ENCODE measurements at places on chromosomes 12 and 14. TPM values are rescaled to one million over a fixed set of nuclear protein-coding genes. Genes with fewer than 3 reads are reported as not detected.
A peak's percentile ranks its signal among the peaks of the same experiment; 100 is the strongest.

- no peak for DNase-seq
Measured at GRCh38 chr12:109488051-109488665, 10.7 kb downstream of the UBE3B start.

- no peak for DNase-seq
Measured at GRCh38 chr12:127963933-127964332, 303.0 kb upstream of the TMEM132C start.

SLC4A8 gene
- total RNA-seq, result 3.2 TPM

NFATC4 gene
- 121 TPM for total RNA-seq

- DNase-seq, result peak; percentile 92
Measured at GRCh38 chr12:54378796-54379397, 5.6 kb downstream of the ZNF385A start.

CAPRIN2 gene
- 41.2 TPM for total RNA-seq

TTC7B gene
- 52.0 TPM for total RNA-seq

- DNase-seq, result no peak
Measured at GRCh38 chr12:99915251-99916082, 69.3 kb downstream of the ANKS1B start.

- DNase-seq, result no peak
Measured at GRCh38 chr14:23627961-23628360, 8.2 kb upstream of the DHRS2 start.

DNA sequence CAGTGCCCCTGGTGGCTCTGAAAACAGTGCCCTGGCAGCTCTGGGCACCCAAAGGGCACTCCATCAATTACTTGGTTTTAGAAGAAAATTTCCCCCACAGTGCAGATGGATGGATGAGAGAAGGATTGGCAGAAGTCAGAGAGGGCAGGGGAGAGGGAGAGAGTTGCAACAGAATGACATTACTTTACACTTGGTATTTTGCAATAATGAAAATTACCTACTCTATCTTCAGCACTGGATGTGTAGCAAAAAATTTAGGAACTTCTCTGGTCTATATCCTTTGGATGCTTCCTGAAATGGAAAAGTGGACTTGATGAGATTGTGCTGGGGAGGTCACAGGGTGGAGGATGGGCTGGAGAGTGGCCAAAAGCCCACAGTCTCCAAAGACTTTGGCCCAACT is 193.2 kb downstream of the CHST11 start:
- no peak for DNase-seq

DNA sequence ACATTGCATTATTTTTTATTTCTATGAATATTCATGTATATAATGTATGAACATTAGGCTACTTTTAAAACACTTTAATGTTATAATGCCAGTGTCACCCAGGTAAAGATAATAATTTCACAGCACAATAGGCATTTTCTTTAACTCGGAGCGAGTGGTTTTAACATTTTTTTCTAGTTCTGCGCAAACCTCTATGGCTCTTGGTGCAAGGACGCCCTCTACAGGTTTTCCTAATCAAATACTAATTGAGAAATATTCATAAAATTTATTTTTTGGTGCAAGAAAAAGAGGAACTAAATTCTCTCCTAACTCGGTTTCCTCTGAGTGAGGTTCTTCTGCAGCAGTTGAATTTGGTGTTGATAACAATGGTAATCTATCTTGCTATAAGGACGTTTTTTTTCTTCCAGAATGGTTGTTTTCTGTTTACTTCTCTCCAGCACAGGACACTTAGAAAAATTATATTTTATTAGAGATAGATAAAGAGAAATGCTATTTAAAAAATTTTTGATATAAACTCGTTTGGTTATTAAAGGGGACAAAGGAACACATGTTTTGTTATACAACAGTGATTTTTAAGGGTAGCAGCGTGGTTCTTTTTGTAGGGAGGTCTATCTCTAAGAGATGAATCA is 2.4 kb upstream of the WIF1 start:
- no peak for DNase-seq

DNA sequence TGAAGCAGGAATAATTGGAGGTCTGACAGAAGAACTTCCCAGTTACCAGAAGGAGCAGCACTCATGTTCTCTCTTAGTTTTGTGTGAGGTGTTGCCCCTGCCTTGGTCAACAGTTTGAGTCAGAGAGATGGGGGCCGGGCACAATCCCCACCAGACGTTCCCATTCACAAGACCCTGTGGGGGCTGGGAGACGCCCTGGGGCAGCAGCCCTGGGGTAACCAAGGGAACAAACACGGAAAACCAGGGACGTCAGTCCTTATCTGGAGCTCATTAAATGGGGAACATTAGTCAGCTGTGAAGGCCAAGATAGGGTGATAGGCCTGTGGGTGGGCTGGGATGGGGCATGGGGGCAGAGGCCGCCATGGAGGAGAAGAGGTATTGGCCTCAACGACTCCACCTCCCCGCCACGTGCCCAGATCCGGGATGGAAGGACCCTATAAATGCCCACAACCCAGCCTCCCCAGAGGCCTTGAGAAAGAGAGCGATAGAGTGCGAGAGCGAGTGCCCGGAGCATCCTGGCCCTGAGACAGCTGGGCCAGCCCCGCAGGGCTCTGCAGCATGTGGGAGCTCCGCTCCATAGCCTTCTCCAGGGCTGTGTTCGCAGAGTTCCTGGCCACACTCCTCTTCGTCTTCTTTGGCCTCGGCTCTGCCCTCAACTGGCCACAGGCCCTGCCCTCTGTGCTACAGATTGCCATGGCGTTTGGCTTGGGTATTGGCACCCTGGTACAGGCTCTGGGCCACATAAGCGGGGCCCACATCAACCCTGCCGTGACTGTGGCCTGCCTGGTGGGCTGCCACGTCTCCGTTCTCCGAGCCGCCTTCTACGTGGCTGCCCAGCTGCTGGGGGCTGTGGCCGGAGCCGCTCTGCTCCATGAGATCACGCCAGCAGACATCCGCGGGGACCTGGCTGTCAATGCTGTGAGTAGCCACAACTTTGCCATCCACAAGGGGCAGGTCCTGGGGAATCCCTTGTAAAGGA is at the start of gene AQP2:
Gene AQP2 (plus strand): TSS at position 465 of the 979 bp plus-strand sequence. CDS start 94 bp downstream, at position 559.
- DNase-seq, result peak; percentile 55

DNA sequence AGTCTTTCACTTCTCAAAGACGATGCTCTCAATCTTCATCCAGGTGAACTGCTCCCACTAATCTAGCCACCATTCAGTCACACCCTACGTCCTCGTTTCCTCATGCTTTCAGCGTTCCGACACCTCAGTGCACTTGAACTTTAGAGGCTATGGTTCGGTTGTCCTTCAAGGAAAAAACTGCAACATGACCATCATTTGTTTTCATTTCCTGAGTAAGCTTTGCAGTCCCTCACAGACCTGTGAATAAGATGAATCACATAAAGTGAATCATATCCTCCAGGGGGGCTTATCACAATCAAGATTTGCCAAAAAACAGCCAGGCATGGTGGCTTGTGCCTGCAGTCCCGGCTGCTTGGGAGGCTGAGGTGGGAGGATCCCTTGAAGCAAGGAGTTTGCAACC is 80.2 kb downstream of the TMCC3 start:
- no peak for DNase-seq

GRCh38 chr14:105700622-105701288 is 174.4 kb downstream of the TMEM121 start:
- peak; percentile 49 for DNase-seq

DNA sequence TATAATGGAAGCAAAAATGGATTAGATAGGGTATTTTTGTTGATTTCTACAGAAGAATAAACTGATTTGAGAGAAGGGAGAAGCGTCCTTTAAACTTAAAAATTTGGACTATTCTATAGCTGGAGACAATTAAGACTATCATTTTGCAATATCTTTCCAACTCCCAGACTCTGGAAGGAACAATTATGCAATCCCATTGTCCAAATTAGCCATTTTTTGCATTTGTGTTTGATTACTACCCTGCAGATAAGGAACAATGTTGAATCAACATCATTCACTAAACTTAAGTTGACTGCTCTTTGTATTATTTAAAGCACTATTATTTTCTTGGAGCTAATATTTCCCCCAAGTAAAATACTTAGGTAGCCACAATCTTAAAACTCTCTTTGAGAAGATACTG is 34.8 kb upstream of the SELPLG start:
- DNase-seq, result no peak

AMN1 gene
- 12.4 TPM for total RNA-seq

- peak; percentile 56 for DNase-seq
Measured at GRCh38 chr12:117189725-117190209, 503 bp downstream of the FBXO21 start.

ZFHX2 gene
- 1.5 TPM for total RNA-seq

LAG3 gene
- total RNA-seq, result 1.8 TPM

DNA sequence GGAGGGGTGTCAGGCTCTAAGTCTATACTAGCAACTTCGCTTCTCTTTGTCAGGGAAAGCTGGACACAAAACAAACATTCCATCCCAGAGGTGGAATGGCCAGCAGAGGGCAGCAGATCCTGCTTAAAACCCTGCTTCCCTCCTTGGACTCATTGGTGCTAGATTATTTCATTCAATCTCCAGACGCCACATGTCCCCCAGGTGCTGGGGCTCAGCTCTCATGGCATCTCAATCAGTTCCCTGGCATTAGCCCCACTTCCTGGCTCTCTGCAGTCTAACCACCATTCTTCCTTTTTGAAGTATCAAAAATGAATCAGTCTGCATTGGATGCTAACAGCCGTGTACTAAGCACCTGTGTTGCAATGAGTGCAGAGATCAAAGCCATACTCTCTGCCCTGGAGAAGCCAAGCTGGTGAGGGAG is 8.1 kb upstream of the PPP1R1A start:
- peak; percentile 89 for DNase-seq

- DNase-seq, result no peak
Measured at GRCh38 chr12:53960187-53961024, 5.7 kb downstream of the HOXC12 start.

DNA sequence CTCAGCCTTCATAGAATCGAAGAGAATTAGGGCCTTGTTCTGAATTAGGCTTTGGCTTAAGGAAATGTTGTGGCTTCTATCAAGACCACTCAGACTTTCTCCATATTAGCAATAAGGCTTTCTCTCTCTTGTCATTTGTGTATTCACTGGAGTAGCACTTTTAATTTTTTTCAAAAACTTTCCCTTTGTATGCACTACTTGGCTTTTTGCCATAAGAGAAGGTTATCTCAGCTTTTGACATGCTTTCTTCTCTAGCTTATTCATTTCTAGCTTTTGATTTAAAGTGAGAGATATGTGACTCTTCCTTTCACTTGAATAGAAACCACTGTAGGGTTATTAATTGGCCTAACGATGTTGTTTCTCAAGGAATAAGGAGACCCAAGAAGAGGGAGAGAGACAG is 244.2 kb downstream of the GPHN start:
- no peak for DNase-seq

TMEM132D gene
- not detected for total RNA-seq

FSCB gene
- not detected for total RNA-seq

GRCh38 chr12:127388985-127389384 is 878.0 kb upstream of the TMEM132C start:
- no peak for DNase-seq

DNA sequence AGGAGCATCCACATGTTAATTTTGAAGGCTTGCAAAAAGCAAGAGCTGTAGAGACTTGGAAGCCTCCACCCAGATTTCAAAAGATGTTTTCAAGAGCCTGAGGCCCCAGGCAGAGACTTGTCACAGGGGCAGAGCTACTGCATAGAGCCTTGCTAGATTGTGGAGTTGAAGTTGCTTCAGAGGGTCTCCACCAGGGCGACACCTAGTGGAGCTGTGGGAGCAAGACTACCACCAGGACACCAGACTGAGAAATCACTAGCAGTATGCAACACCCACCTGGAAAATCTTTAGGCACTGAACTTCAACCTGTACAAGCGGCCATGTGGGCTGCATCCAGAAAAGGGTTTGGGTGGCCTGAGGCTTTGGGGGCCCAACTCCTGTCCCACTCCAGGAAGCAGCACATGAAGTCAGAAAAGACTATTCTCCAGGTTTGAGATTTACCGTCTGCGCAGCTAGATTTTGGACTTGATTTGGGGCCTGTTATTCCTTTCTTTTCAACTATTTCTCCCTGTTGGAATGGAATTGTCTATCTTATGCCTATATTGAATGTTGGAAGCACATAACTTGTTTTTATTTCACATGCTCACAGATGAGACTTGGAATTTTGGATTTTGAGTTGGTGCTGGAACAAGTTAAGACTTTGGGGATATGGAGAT is 508.6 kb downstream of the FLRT2 start:
- DNase-seq, result peak; percentile 53

GRCh38 chr14:32404784-32405573 is 75.9 kb downstream of the AKAP6 start:
- DNase-seq, result no peak

DNA sequence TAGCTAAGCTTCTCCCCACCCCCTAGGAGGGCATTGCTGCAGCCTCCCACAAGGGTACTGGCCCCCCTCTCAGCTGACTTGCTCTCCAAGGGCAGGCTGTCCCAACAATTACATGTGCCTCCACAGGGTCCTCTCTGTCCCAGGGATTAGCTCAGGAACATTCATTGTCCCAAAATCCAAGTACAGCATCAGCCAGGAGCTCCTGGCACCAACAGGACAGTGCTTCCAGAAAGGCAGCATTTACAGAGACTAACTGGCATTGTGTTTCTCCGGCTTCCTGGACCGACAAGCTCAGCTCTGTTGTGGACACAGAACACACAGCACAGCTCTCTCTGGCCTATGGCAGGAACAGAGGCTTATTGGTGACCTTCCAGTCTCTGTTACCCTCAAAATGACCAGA is 21.7 kb downstream of the ABCD4 start:
- DNase-seq, result no peak

GRCh38 chr12:57615637-57616036 is 4.4 kb downstream of the ARHGEF25 start:
- no peak for DNase-seq

- no peak for DNase-seq
Measured at GRCh38 chr12:79687711-79688260, 3.0 kb downstream of the PAWR start.
